ENCODE measurements at places on chromosomes 2 and 18.

DNA sequence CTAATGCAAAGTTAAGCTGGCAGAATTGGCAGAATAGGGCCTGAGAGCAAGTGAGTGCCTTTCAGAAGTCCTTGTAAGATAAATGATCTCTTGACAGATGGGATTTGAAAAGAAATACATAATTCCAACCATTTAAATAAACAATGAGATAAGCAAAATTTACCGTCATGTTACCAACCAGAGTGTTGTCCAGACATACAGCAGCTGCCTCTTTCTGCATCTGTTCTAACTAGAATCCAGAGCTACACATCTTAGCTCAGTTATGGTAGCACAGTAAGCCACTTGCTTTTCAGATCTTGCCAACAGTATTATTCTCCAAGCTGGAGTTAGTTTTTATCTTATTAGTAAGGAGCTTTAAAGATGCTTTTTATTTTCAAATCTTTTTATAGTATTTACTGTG lies 179.6 kb downstream of the BARD1 start:
- no peak for DNase-seq

- no peak for DNase-seq
Measured at GRCh38 chr2:42116195-42117181, 52.7 kb upstream of the EML4 start.

- no peak for DNase-seq
Measured at GRCh38 chr2:169693360-169693759, 845 bp downstream of the CFAP210 start.

- DNase-seq = no peak
Measured at GRCh38 chr2:190896477-190896876, 15.9 kb downstream of the GLS start.

DNA sequence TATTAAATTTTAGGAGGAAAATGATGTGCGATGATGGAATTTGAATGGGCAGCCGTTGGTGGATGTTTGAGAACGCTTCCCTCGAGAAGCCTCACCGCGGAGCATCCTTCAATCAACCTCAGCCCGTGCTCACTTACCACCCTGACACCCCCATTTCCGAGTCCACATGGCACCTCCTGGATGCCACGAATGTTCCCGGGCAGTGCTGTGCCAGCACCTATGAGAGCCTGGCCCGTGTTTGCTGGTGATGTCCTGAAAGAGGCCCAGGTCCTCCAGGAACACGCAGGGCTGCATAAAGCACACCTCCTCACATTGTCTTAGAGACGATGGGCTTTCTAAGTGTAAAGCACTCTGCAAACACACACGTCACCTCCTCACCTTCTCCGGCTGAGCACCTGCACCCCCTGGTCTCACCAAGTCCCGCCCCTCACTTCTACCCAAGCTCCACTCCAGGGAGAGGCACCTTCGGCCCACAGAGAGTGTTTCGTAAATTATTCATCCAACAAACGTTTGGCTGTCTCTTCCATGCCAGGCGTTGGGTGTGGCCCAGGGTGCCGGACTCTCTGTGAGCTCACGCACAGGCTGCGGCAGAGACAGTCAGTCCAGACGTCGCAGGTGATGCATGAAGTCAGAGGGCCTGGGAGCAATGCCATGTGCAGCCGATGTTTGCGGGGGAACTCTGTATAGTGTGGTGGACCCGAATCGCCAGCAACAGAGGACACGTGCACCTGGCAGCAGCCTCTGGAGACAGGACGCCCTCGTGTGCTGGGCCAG lies 150.0 kb downstream of the TPO start:
- DNase-seq = no peak

- DNase-seq = no peak
Measured at GRCh38 chr2:136134126-136134525, 16.2 kb upstream of the CXCR4 start.

- DNase-seq = no peak
Measured at GRCh38 chr2:58107803-58108710, 61.5 kb downstream of the VRK2 start.

- DNase-seq = no peak
Measured at GRCh38 chr2:63785096-63785495, 56.6 kb upstream of the UGP2 start.

DNA sequence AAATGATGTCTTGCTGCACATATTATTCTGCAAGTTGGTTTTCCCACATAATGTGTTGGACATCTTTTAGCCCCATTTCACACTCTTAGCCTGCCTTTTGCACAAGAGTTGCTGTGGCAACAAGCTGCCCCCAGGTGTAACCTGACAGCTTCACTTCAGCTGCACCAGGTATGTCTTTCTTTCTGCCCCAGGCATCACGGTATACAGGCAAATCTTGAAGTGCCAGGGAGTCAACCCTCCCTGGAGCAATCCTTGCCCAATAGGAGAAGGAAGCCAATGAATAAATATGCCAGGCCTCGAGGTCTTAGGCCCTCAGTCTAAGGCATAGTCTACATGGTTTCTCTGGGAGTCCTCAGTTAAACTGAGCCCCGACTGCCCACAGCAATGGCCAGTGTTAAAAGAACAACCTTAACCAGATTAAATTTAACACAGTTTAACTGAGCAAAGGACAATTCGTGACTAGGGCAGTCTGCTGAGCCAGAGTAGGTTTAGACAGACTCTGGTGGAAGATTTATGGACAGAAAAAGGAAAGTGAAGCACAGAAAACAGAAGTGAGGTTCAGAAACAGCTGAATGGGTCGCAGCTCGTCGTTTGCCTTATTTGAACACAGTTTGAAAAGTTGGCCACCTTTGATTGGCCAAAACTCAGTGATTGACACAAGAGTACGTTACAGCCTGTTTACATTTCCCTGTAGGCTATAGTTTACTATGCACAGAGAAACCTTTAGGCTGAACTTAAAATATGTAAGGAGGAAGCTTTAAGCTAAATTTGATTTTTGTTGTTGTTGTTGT lies 32.0 kb upstream of the C1QL2 start:
- no peak for DNase-seq

DNA sequence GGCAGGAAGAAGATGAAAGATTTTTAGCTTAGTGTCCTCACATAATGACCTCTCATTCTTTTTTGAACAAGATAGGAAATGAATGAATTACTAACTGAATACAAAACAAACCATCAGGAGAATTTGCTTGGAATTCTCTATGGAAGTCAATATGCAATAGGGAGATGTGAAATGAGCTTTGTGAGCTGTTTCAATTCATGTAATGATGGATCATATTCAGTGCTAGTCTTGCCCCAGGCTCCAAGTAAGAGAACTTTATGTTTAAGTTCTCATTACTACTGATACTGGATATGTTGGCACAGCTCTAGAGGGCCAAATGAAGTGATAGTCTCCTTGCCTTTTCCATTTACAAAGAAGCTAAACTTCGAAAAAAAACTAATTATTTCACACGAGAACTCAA lies 29.2 kb downstream of the MYOM1 start:
- DNase-seq = no peak

GRCh38 chr2:190972846-190973245 lies 41.1 kb downstream of the STAT1 start:
- DNase-seq = no peak
